Right atrium auricular region (tissue), 2 donors: ENCODE measurements at places on chromosomes 3 and 15. TPM values are rescaled to one million over a fixed set of nuclear protein-coding genes. Genes with fewer than 3 reads are reported as not detected.

MST1R gene
- 4.2 TPM for total RNA-seq

CD80 gene
- 0.20 TPM for total RNA-seq

SLC24A5 gene
- total RNA-seq: not detected

SPSB4 gene
- total RNA-seq: 6.9 TPM

CTDSPL gene
- 58.4 TPM for total RNA-seq

- no peak for DNase-seq
Observed at GRCh38 chr3:64445944-64446300, 220.7 kb upstream of the PRICKLE2 start.
